Renal cortical epithelial cell (primary cell): ENCODE measurements at places on chromosomes 7 and 10. TPM values are rescaled to one million over a fixed set of nuclear protein-coding genes. Genes with fewer than 3 reads are reported as not detected.

GRCh38 chr10:96276831-96277230 is 5.5 kb upstream of the BLNK start:
- no peak for DNase-seq

DNA sequence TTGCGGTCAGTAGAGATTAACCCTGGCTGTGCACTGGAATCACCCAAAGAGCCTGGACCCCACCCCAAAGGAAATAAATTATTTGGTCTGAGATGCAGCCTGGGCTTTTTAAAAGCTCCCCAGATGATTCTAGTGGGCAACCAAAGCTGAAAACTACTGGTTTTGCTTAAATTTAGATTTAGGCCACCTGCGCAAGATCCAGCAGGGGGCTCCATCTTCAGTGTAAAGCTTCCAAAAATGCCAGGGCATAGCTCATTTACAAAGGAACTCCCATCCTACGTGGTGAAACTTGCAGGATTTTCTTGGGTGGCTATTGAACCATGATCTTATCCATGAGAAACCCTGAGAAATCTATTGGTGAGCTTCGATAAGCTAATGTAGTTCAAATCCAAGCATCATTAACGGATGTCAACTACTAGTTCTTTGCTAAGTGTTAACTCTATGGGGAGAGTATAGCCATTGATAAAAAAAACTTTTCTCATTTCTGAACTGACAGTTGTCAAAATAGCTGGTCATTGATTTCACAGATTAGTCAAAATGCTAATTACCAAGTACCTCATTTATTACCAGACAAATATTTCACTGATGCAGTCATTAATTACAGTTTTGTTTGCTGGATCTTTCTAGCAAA is 315.3 kb downstream of the LHFPL3 start:
- peak; percentile 9 for DNase-seq

GRCh38 chr7:71521506-71521905 is 389.6 kb downstream of the GALNT17 start:
- DNase-seq, result no peak

GRCh38 chr7:81244224-81244623 is 325.4 kb upstream of the SEMA3C start:
- peak; percentile 9 for DNase-seq

GRCh38 chr10:49396666-49396999 is 744 bp upstream of the DRGX start:
- DNase-seq, result no peak

GRCh38 chr10:133139551-133140065 is 20.4 kb upstream of the KNDC1 start:
- no peak for DNase-seq

DNA sequence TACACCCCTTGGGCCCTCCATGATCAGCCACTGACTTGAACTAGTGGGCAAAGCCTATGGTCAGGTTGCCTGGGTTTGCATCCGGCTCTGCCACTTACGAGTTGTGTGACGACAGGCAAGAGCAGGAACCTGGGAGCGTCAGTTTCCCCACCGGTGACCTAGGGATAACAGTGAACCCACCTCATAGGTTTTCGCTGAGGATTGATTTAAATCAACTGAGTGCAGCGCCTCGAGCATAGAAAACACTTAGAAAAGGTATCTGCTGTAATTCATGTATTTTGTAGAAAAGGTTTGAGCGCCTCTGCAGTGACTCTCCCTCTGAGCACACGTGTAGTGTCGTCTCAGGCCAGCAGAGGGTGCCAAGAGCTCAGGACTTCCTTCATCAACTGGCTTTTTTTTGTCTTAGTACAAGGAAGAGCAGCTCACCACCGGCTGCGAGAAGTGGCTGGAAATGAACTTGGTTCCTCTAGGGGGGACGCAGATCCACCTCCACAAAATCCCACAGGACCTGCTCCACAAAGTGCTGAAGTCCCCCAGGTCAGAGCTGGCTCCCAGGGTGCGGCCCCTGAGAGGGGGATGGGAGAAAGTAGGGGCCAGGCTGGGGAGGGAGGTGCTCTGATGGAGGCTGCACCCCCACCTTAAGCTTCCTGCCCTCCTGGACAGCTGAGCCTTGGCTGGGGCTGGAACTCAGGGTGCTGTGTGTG is 27.7 kb downstream of the BTBD16 start:
- peak; percentile 70 for DNase-seq

DNA sequence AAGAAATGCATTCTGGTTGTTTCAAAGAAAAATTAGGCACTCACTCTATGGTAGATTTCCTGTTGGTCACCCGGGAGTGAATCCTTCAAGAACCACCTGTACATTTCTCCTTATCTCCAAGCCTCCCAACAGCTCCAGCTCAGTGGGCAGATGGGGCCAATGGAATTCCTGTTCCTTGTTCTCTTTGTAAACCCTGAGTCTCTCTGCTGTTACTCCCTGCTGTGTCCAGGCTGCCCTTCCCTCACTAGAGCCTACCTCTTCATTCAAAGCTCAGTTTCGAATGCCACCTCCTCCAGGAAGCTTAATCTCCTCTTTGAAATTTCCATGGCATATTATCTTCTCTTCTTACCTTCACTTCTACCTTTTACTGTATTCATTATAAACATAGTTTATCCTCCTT is 3.5 kb upstream of the BMPER start:
- no peak for DNase-seq

DNA sequence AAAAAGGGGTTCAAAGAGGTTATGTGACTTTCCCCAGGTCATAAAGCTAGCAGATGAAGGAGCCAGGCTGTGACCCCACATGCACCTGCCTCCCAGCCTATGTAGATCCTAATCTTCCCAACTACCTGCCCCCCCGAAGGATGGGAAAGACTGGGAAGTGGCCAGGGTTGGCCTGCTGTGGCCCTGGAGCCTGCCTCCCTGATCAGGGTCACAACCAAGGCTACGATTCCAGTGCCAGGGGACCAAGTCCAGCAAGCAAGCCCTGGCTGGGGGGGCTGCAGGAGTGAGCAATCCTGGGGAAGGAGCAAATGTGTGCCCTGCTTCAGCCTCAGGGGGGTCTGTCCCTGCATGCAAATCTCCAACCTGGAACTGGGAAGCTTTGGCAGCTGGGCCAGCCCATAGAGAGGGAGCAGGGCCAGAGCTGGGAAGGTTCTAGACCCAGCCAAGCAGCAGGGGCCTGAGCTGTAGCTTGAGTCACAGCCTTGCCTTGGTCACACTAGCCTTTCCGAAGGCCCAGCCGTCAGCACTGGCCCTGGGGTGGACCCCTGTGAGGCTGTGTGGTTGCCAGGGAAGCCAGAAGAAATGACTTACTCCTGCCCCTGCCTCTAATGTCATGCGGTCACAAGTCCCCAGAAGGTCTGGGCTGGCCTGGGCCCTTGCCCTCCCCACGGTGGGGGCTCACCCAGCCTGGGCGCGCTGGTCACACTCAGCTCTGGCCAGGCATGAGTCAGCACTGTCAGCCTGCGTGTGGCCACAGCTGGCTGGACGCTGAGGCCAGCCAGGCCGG is 96.4 kb upstream of the ZMIZ1 start:
- DNase-seq, result peak; percentile 89

Gene PRLHR
- not detected in 2 replicates for total RNA-seq

Gene KIFBP
- total RNA-seq, result 54.9 and 73.8 TPM in 2 replicates

Gene FAM25G
- total RNA-seq, result not detected in 2 replicates
